ENCODE measurements at places on chromosomes 3 and 15.

- DNase-seq = no peak
These were observed 35.0 kb downstream of the BTLA start for GRCh38 chr3:112464264-112464663.

- peak; percentile 77 for DNase-seq
These were observed 740 bp downstream of the MAGI1 start for GRCh38 chr3:66037986-66038369.

- peak; percentile 91 for DNase-seq
These were observed 443 bp upstream of the NR2F2 start for GRCh38 chr15:96330064-96330449.

DNA sequence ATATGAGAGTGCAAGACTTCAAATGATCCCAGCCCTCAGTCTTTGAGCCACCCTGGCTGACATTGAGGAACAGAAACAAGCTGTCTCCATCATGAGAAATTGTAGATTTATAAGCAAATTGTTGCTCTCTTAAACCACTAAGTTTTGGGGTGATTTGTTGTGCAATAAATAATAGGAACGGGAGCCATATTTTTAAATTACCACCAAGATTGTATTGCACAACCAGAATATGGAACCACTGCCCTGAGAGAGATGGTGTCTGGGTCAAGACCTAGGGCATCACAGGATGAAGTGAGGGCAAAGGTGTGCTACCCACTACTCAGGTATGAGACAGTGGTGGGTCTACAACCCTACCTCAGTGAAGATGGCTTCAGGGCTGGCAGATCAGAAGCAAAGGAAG lies 2.3 kb upstream of the CFAP92 start:
- no peak for DNase-seq

GRCh38 chr15:34064438-34064837 lies 25.4 kb upstream of the AVEN start:
- DNase-seq = no peak

GRCh38 chr15:80777137-80777536 lies 2.0 kb upstream of the CEMIP start:
- DNase-seq = no peak

DNA sequence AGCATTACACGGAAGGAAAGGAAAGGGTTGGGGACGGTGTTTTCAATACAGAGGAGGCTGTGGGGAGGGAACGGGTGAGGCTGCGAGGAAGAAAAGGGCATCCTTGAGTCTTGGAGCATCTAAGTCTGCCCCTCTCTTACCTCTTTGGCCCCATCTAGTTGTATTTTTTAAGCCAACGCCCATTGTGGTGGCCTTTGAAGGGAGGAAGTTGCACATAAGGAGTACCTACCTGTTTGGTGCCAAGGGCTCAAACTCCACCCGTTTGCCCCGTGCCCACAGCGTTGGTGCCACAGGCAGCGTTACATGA lies 146.1 kb upstream of the UMPS start:
- DNase-seq = no peak

Data from coronary artery (tissue), 2 donors.